Dorsolateral prefrontal cortex (tissue), 122 donors: ENCODE measurements at places on chromosomes 3 and 15.

DNA sequence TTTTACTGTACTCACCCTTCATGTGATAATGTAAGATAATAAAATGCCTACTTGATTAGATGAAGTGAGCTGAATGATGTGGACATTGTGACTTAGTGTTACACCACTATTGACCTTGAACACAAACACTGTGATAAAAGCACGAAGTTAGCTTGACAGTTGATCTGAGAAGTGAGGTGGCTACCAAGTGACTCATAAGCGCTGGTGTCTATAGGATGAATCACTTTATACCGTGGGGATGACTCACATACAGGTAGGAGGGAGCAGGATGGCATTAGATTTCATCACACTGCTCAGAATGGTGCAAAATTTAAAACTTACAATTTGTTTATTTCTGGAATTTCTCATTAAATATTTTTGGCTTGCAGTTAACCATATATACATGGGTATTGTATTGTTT is 174.7 kb upstream of the CNTN3 start:
- no peak for DNase-seq

DNA sequence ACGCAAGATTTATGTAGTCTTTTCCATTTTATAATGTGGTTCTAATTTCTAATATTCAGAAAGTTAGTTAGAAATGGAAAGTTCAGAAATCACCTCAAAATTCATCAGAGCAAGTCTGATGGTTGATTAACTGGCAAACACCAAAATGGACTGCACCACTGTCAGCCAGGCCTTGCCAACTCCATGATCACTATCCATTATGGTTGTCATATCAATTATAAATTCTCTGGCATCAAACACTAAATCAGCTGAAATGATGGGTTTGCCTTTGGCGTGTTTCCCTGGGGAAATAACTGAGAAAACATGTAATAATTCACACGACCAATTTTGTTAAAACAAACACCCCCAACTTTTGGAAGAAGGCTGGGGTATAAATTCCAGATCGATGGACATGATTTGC is 219.4 kb downstream of the CDIN1 start:
- DNase-seq: no peak

DNA sequence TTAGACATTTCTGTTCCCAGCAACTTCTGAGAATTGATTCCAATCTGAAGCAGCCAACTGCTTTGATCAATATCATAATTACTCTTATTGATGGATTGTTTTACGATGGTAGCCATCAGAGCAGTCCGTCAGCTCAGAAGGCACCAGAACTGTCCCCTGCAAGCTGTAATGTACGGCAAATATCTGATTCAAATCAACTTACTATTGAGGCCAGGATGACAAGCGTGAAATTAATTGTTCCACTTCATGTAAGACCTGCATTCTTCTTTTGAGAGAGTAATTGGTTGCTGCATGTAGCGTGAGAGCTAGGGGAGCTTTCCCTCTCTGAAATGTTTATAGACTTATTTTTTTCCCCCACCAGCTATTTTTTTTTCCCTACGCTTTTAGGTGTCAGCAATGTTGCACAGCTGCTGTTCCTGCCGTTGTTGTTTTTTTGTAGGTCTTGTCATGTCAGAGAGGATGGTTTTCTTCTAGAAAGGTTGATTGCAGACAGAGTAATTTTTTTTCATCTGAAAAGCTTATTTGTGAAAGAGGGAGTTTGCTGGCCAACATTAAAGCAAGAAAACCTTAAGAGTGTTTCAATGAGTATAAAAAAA is 134.9 kb downstream of the CACNA2D3 start:
- DNase-seq: no peak

DNA sequence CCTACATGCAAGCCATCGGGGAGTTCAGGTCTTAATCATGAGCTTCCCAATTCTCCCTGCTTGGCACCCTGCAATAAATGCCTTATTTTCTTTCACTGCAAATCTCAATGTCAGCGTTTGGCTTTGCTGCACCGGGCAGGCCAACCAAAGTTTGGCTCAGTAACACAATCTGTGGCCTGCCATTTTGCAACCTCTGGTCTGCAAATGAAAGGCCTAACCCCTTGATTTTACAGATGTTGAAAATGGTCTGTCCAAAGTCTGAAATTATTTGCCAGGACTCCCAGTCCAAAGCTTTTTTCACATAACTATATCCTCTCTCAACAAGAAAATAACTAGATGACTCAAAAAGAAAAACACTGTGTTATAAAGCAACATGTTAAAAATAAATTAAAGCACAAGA is 34.0 kb upstream of the LEKR1 start:
- DNase-seq: no peak

DNA sequence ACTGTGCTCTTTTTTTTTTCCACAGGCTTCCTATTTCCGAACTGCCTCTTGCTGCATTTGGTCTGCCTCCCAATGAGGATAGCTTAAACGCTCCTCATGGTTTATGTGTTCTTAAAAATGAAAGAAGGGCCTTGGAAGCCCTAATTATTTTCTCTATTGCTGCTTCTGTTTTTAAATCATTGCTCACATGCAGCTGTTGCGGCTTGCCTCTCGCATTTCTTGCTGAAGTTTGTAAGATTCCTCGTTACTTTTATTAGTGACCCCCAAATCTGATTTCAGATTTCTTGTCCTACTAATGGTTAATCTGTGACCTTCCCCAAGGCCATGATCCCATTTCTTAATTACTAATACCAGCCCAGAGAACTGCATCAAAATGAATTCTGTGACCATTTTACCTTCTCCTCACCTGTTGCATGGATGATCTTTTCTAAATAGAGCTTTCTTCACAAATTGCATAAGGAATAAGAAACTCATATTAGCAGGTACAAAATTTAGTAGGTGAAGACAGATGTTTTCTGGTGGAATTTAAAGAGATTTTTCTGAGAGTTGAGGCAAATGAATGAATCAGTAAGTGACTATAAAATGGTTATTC is 1.8 kb downstream of the UBE2E1 start:
- DNase-seq: no peak

DNA sequence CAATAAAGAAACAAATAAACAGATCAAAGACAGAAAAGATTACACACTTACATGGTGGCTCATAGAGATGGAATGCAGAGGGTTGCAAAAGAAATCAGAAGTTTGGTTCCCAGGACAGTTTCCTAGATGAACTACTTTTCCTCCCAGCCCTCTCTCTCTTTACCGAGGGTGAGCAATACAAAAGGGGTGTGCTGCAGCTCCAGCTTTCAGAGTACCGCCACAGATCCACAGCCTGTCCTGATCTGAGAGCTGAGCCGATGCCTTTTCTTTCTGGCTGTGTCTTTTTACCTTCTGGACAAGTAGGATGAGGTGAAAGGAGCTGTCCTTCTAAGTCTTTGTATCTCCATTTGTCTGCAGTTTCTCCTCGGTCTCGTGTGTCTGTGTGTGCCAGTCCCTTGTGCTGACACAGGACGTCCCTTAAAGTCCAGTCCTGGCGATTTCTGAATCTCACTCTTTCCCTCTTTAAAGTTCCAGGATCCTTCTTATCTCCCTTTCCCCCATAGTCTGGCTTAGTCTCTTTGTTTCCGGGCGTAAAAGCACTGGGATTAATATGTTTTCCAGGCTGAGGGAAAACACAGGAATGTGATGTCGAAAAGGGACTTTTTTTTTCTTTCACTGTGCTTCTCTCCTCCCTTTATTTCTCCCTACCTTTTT is 540 bp downstream of the CCDC80 start:
- no peak for DNase-seq

GRCh38 chr3:185552358-185552877 is at the start of gene LIPH:
Gene LIPH, minus strand, starts transcription at chr3:185552588. Its CDS starts 117 bp downstream, at chr3:185552471.
- no peak for DNase-seq

DNA sequence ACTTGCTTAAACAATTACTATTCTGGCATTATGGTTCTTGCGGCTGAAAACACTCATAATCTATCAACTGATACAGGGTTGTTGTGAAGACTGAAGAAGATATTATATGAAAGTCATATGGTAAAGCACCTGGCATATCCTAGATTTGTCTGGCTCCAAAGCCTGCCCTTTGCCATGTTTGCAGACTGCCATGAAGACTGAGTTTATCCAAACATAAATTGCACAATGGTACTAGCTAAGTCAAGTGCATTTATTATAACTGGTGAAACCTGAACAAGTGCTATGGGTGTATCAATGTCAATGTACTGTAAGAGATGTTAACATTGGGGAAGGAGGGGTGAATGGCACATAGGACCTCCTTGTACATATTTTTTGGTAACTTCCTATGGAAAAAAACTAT is 87.4 kb upstream of the MEX3B start:
- no peak for DNase-seq

DNA sequence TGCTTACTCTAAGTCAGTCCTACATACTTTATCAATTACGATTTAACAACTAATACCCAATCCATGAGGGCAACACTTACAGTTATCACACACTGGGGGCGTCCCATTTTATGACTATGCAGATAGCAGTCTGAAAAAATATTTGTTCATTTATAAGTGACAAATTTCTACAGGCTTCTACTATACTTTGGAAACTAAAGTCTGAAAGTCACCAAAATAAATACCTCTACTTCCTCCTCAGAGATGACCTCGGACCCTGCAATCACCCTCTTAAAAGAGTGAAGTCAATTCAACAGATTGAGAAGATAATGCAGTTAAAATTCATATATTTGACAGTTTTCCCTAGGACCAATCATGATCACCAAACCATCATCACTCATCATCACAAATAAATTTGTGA is 76.6 kb downstream of the GSK3B start:
- DNase-seq: no peak

GRCh38 chr3:39750712-39751111 is 58.7 kb upstream of the MYRIP start:
- DNase-seq: no peak

GRCh38 chr3:151379083-151379734 is 5.3 kb downstream of the P2RY12 start:
- no peak for DNase-seq

DNA sequence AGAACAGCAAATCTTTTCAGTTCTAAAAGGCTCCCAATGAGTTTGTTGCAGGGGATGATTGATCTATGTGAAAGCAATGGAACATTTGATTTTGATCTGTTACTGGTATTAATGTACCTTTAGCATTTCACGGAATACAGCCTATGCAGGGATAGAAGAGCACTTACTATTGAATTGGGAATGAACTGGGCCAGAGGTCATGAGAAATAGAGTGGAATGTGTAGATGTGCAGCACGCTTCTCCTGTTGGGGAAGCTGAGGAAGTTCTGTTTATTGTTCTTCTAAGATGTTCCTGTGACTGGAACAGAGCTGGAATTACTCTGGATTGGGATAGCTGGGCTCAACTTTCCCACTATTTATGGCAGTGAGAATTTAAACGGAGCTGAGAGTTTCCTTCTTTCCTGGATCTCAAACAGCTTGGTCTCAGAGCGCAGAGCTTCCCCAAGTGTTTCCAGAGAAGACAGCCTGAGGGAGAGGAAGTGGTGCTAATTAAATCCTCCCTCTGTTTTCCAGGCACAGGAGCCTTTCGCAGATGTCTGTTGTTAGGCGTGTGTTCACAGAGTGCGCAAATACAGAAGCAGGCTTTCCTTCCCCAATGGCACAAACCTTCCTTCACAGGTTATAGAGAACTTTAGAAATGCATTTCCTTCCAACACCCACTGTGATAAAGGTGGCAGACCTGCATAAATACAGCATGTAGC is 32.5 kb downstream of the TPRG1 start:
- DNase-seq: no peak

GRCh38 chr3:32705232-32705631 is 20.2 kb downstream of the CNOT10 start:
- no peak for DNase-seq

DNA sequence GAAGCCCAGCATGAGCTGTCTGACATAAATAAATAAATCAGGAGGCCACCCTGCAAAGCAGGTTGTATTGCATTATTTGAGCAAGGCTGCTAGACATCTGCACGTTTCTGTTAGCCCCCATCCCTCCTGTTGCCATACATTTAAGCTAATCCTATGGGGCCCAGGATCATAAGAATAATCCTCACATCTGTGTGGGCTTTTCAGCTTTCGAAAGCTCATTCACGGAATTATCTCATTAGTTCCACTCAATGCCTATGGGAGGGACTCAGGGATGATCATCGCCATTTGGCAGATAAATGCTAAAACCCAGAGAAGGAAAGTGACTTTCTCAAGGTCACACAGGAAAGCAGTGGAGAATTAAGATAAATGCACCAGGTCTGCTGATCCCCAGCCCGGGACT is 123.4 kb downstream of the TLE3 start:
- no peak for DNase-seq

- no peak for DNase-seq
These were observed 34.9 kb downstream of the PRKCD start for GRCh38 chr3:53195602-53196574.

DNA sequence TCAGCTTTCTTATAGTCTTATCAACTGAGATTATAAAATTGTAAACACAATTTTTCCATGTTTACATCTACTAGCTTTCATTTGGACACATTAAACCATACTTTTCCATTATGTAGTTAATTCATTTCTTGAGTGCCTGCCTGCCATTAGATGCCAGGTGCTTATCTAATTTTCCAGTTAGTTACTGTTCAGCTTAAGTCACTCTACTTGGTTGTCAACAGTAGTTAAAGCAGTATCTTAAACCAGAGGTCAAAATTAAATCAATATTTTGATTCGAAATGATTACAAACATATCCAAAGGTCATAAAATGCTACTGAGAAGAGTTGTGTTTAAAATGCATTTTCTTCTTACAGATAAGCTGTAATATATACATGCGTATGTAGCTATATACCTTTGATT is 56.2 kb upstream of the UBP1 start:
- no peak for DNase-seq

DNA sequence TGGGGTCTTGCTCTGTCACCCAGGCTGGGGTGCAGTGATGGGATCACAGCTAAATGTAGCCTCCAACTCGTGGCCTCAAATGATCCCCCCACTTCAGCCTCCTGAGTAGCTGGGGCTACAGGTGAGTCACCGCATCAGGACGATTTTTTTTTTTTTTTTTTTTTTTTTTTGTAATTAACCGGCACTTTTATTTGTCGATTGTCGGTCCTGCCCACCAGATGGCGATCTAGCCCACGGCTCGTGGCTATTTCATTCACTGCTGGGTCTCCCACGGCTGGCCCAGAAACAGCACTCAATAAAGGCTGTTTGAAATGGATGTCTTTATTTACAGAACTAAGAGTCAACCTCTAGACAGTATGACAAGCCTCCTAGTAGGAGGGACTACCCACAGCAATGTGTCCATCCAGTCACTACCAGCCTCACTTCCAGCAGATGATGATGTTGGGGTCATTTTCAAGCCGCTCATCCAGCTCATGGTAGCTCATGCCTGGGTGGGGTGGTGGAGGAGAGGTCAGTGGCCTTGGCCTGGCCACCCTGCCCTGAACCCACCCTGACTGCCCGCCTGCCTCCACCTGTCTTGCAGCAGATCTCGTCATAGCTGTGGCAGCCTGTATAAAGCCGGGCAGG is 1.8 kb upstream of the ZMYND10 start:
- DNase-seq: peak; percentile 71

DNA sequence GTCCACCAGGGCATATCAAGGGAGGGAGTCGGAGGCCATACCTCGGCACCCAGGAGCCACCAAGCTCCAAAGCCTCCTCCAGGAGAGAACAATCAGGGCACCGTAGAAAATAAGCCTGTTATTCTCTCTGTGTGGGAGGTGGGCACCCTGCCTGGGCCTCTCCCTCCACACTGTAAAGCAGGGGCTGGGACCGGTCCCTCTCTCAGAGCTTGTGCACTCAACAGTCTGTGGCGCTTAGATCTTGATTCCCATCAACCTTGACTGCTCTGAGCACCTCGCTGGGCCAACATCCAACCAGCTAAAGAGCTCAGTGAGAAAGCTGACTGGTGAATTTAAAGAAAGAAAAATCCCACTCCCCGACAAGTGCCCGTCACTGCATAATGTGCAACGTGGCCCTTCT is 53.0 kb downstream of the PCSK6 start:
- peak; percentile 26 for DNase-seq

GRCh38 chr3:187288131-187288854 is 3.2 kb downstream of the MASP1 start:
- DNase-seq: no peak

- no peak for DNase-seq
These were observed 6.6 kb downstream of the TP63 start for GRCh38 chr3:189637750-189638149.
